SK-N-SH (cell line): ENCODE measurements at places on chromosomes 13 and 19.

DNA sequence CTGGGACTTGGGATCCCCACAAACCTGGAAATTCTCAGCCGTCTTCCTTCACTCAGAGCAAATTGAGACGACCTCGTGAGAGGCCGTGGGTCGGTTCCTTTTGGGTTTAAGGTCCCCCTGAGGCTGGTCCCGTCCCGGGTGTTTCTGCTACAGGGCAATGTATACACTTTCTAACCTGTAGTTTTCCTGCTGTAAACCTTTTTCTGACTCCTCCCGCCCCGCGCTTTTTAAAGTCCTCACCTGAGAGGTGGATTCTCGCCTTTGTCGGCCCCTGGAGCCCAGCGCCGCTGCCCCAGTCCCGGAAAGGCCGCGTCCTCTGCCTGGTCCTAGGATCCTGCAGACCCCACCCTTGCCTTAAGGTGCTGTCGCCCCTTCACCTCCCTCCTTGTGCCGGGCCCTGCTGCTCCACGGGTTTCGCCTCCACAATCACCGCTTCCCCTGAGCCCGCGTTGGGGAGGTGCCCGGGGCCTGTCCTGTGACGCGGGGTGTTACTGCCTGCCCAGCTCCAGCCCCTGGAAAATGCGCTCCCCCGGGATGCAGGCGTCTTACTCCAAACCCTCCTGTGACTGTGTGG is 391 bp downstream of the ZNF761 start:
- DNase-seq, result peak; percentile 50

DNA sequence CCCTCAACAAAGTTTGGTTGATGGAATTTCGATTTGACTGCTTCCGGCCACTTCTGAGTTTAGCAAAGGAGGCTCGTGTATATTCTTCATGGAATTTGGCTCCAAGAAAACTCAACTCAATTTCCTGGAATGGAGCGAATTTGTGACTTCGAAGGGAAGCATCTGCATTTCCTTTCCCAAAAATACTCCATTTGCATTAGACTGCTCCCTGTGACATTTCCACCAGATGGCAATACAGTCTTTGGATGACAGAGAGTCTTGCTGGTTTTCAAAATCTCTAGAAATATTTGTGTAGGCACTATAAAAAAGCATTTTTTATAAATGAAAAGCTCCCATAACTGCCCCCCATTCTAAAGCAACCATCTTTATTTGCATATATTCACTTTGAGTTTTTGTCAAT is 4.1 kb downstream of the C1QTNF9 start:
- DNase-seq, result no peak

DNA sequence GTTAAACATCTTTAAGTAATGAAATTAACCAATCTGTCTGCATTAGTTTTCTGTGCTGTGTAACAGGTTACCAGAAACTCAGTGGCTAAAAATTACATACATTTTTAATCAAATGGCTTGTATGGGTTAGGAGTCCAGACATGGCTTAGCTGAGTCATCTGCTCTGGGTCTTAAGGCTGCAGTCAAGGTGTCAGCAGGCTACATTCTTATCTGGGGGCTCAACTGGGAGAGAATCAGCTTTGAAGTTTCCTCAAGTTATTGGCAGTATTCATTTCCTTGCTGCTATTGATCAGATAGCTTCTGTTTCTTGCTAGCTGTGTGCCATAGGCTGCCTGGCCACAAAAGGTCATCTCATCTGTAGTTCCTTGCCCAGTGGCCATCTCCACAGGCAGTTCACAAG is 1163.0 kb downstream of the DIAPH3 start:
- no peak for DNase-seq

DNA sequence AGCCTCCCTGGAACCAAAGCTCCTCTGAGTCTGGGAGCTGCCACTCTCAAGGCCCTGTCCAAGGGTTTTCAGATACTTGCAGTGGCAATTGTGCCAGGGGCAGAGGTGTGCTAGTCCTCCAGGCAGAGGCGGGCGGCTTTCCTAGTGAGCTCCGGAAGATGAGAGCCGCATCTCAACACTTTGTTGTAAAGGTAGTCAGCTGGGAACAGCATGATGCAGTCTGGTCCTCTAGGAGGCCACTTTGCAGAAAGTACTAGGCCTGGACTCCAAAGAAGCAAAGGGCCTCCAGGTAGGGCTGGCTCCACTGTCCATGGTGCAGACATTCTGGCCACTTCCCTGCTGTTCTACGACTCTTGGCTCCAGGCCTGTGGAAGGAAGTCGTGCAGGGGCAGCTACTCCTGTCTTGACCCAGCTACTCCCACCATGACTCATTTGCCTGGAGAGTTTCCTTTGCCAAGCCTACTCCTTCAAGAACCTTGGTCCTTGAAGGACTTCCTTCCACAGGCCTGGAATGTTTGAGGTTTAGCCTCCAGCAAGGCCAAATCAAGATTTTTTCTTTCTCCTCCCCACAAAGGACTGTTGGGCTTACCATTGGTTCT is 9.9 kb upstream of the ZNF536 start:
- DNase-seq, result no peak

GRCh38 chr13:80572308-80572922 is 231.5 kb upstream of the SPRY2 start:
- peak; percentile 15 for DNase-seq

- no peak for DNase-seq
Observed at GRCh38 chr13:29884671-29885430, 34.4 kb upstream of the UBL3 start.

DNA sequence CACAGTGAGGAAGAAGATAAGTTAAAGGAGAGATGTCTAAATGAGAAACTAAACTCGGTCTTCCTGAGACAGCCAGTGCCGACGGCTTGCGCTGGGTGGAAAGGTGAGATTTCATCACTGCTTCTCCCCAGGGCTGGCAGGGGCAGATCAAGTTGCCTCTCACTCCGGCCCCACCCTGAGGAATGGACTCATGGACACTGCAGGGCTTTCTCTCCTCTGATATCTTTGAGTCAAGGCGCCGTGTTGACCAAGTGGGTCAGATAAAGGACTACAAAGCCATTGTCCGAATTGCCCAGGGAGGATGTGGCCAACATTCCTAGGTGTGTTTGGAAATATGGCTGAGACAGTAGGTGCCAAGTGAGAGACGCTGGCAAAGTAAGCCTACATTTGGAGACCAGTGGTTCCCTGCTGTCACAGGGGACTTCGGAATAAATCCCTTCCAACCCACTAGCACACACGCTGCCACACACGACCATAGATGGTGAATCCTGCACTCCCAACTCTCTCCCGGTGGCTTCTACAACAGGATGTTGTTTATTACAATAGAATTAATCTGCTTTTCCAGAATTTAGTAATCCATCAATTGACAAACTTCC is 156.5 kb upstream of the TSC22D1 start:
- DNase-seq, result no peak

DNA sequence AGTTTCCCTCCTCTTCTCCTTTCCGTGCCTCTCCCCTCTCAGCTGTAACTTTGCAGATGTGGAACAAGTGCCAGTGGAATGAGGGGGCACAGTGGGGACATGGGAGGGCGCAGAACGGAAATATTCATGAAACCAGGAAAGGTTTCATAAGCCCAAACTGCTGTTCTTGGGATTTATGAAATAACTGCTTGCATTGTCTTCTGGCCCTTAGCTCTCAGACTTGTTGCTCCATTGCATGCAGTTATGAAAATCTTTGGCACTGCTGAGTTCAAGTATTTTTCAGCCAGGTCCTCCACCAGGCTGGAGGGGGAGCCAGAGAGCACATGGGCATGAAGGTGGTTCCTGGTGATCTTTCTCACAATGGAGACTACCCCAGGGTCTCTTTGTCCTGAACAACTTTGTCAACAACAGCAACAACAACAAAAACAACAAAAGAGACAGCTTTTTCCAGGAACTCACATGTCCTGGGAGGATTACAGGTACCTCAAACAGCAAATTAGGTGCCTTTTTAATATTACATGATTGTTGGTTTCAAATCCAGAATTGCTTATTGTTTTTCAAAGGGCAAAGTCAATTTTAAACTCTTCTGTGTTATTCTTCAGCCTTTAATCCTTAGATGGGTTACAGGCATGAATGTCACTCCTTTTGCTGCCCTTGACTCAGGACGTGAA is 1.5 kb downstream of the RGCC start:
- peak; percentile 32 for DNase-seq

DNA sequence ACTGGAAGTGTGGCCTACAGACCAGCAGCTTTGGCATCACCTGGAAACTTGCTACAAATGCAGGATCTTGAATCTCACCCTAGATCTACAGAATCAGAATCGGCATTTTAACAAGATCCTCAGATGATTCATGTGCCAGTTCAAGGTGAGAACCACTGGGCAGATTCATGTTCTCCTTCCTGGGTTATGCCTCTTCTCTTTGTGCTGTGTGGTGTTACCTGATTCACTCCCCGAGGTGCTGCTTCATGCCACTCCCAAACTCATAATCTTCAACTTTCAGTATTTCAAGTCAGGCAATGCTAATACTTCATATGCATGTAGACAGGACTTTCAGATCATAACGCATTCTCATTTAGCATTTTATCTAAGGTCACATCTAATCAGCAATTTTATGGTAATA is 427.7 kb downstream of the FOXO1 start:
- DNase-seq, result no peak

GRCh38 chr13:89628567-89628966 is 1718.9 kb upstream of the MIR17HG start:
- DNase-seq, result peak; percentile 12

GRCh38 chr13:113044391-113045114 is 61.0 kb upstream of the F7 start:
- no peak for DNase-seq

DNA sequence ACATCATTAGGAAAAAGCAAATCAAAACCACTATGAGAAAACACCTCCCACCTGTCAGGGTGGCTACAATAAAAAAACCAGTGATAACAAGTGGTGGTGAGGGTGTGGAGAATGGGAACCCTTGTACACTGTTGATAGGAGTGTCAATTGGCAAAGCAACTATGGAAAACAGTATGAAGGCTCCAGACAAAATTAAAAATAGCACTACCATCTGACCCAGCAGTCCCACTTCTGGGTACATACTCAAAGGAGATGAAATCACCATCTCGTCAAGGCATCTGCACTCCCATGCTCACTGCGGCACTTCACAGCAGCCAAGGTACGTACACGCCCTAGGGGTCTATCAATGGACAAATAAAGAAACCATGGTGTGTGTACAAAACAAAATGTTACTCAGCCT is 715.1 kb downstream of the UQCRFS1 start:
- no peak for DNase-seq

DNA sequence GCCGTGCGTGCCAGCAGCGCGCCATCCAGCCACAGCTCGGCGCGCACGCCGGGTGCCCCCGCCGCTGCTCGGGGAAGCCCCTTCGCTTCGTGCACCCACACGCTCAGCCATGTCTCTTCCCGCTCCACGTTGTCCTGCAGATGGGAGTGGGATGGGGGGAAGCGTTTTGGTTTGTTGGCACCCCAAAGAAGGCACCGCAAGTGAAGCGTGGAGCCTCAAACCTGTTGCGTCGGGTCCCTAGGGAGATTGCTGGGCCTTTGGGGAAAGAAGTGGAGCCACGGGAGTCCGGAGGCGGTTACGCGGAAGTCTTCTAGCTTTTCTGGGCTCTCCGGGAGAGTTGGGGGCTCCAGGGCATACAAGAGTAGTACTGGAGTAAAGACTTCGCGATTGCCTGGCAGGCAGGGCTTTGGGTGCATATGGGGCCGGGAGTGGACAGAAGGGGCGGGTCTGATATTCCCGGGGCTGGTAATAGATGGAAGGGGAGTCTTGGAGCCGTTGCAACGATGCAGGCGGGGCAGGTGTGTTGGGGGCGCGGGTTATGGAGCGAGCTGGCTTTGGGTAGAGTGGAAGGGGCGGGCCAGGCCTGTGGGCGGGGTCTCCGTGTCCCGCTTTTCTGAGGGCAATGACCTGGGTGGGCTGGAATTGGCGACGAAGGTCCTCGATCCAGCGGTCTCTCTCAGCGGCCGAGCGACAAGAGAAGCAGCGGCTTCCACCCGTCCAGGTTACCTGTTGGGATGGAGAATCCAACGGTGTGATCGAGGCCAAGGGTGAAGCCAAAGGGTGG is 6.5 kb downstream of the RASAL3 start:
- no peak for DNase-seq

GRCh38 chr19:7471696-7472615 is 16.9 kb downstream of the PEX11G start:
- DNase-seq, result no peak
